ENCODE measurements at places on chromosomes 13 and 19.

DNA sequence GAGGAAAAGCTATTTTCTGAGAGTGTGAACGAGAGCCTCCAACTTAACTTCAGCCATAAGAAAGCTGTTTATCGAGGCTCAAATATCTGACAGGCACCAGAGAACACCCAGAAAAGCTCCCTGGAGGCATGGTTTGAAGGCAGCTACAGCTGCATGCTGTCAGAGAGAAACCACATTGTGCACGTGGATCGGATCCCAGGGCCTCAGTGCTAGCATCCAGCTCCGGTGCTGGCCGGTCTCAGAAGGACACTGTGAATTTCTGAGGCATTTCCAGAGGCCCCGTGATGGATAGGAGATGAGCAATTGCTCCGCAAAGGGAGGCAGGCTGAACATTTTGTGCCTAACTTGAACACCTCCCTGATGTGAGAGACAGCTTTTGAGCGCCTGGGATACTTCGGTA is 315.7 kb downstream of the FGF9 start:
- DNase-seq: no peak

- DNase-seq: peak; percentile 92
Measured at GRCh38 chr19:42242512-42243409, at the start of gene GSK3A. Gene GSK3A, minus strand, starts transcription at chr19:42242602. Its CDS starts 137 bp downstream, at chr19:42242465.

GRCh38 chr19:3852614-3853254 is 16.1 kb downstream of the ZFR2 start:
- peak; percentile 28 for DNase-seq

DNA sequence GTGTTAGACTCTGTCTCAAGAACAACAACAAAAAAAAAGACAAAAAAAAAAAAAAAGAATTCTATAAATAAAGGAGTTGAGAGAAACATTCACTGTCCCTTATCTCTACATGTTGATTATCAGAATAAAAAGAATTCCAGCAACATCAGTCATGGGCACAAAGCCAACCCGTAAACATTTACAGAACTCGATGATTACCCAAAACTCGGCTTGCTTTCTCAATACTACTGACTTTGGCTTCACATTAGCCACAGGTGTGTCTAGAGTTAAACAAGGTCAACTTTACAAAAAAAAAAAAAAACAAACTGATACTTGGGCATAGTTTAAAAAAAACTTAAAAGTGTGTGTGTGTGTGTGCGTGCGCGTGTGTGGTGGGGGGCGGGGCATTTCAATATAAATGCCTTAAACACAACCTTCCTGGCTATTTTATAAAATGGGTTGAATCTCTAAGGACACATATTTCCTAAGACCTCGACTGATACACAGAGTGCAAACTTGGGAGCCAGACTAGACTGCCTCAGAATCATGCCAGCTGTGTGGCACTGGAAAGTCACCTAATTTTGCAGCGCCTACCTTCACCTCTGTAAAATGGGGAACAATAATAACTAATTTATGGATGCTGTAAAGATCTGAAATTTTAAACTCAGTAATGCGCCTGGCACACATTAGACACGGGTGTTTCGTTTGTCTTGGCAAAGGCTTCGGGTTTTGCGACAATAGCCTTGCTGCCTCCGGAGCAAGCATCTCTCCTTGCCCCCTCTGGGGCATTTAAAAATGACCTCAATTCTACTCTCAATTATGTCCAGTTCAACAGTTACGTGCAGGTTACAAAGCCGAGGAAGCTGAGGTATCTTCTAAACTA is 922 bp downstream of the EBPL start:
- no peak for DNase-seq

DNA sequence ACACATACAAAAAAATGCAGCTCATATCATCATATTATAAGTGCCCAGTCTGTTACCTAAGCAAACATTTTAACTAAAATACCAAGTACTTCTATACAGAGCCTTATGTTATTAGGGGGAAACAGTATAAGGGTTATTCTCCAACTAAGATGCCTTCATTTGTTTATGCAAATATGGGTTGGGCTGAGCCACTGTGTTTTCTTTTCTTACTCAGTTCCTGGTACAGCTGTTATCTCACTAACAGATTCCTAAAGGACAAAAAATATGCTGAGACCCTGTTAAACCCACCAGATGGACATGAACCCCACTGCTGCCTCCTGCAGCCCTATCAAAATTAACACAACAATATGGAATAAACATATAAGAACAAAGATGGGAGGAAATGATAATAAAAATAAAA is 34.5 kb upstream of the SMAD9 start:
- no peak for DNase-seq

GRCh38 chr13:76708138-76708688 is 178.0 kb downstream of the KCTD12 start:
- no peak for DNase-seq

GRCh38 chr19:47778049-47778953 is at the start of gene SELENOW:
Gene SELENOW, plus strand, starts transcription at chr19:47778703. Its CDS starts 83 bp downstream, at chr19:47778786.
- peak; percentile 59 for DNase-seq

DNA sequence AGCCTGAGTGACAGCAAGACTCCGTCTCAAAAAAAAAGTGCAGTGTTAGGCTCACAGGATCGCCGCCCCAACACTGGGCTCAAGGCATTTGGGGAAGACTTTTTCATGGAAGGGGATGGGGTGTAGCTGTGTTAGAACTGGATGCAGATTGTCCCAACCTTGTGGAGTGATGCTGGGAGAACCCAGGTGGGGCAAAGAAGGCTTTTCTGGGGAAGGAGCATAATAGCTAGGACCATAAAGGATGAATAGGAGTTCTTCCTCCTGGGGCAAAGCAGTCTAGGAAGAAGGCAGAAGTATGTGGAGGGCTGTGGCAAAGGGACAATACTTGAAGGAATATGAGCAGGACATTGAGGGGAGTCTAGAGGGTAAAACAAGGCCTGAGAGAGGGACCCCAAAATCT is 11.2 kb downstream of the TLE6 start:
- DNase-seq: no peak

GRCh38 chr19:41321600-41322270 is 11.8 kb downstream of the CCDC97 start:
- DNase-seq: no peak

GRCh38 chr19:19406878-19407632 is 1.6 kb downstream of the GATAD2A start:
- no peak for DNase-seq

DNA sequence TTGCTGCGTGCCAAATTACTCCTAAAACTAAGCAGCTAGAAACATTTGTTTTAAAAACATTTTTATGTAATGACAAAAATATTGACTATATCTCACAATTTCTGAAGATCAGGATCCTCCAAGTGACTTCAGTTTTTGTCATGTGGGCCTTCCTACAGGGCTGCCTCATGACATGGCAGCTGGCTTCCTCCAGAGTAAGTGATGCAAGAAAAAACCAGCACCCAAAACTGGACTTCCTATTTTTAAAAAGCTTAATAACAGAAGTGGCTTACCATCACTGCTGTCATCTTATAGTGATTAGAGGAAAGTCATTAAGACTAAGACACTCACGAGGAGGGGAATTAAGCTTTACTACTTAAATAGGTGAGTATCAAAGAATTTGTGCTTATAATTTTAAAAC is 681.7 kb downstream of the PCDH17 start:
- no peak for DNase-seq

- DNase-seq: no peak
Measured at GRCh38 chr13:113125506-113126264, 3.1 kb downstream of the F10 start.
